ENCODE measurements at places on chromosomes 5 and 9.

- no peak for DNase-seq
These were observed 91.4 kb downstream of the JAKMIP2 start for GRCh38 chr5:147691130-147691529.

- DNase-seq = no peak
These were observed 65.9 kb upstream of the PLPP1 start for GRCh38 chr5:55600497-55601203.

DNA sequence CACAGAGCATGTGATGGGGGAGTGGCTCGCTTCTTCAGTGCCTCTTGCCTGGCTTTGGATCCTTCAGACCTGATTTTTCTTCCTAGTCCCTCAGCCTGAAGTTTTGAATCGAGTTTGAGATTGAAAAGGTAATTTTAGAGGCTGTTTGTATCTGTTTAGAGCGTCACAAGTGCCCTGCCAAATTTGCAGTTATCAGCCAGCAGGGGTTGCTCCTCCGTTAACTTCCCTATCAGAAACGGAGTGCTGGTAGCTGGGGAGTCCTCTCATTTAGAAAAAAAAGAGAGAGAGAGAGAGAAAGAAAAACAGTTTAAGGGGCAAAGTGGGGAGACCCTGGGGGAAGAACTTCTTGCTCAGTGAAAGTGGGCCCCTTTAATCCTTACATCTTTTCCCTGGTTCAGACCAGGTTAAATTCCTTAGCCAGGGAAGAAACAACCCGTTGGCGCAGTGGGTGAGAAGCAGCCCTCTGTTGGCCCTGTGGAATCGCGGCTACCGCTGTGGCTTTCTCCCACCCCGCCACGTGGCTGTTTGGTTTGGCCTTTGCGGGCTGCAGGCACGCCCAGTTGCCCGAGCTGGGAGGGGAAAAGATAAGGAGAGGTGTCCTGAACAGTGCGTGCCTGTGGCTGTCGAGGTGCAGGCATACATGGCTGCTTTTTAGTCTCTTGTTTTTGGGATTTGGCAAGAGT lies 576.7 kb upstream of the ACO1 start:
- no peak for DNase-seq

GRCh38 chr5:80566711-80567259 lies 3.3 kb downstream of the ANKRD34B start:
- DNase-seq = no peak

DNA sequence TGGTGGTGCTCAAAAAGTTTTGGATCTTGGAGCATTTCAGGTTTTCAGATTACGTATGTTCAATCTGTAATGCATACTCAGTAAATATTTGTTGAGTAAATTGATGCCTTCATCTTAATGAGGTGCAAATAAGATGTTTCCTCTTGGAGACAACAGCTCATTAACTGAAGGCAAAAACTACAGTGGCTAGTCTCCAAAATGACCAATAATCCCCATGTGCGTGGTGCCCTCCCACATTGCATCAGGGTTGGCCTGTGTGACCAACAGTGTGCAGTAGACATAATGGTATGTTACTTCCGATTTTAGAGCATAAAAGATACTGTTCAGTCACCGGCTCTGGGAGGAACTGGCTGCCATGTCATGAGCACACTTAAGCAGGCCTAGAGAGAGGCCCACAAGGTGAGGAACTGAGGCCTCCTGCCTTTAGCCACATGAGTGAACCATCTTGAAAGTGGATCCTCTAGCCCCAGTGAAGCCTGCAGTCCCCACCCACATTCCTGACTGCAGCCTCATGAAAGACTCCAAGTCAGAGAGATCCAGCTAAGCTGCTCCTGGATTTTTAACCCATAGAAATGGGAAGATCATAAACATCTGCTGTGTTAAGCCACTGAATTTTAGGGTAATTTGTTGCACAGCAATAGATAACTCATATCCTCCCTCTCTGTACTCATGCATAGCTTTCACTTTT lies 55.7 kb downstream of the LIFR start:
- no peak for DNase-seq

DNA sequence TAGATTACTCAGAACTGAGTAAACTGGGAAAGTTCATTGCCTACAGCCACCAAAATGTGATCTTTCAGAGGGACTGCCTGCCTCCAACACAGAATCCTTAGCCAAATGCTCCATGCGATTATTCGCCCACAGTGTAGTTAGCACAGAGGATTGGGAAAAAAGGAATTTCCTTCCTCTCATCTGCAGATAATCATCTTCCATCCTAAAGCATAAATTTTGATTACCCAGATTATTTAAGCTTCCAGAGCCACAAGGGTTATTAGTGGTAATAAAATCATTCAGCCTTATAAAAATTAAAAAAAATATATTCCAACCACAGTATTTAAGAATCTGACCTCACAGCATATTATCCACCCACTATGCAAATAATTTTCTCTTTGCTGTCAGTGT lies 285.3 kb upstream of the GRAMD2B start:
- DNase-seq = no peak

DNA sequence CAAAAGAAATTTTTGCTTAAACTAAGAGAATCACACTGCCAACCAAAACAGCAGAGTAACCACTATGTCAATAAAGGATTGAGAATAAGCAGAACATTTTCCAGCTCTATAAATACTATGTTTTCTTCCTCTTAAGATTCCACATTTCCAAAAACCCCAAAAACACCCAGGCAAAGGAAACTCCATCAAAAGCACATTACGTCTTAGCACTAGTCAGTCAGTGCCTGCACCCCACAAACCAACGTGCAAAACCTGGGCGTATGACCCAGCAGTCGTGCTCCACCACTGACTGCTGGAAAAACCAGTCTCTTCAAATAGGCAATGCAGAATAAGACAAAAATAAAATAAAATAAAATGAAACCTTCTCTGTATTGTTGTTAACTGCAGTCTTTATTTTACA lies 85.3 kb downstream of the GNAQ start:
- no peak for DNase-seq

GRCh38 chr9:89661956-89662717 lies 57.3 kb downstream of the GADD45G start:
- peak; percentile 82 for DNase-seq

- DNase-seq = peak; percentile 20
These were observed 112.7 kb upstream of the ITGA1 start for GRCh38 chr5:52674815-52675545.

DNA sequence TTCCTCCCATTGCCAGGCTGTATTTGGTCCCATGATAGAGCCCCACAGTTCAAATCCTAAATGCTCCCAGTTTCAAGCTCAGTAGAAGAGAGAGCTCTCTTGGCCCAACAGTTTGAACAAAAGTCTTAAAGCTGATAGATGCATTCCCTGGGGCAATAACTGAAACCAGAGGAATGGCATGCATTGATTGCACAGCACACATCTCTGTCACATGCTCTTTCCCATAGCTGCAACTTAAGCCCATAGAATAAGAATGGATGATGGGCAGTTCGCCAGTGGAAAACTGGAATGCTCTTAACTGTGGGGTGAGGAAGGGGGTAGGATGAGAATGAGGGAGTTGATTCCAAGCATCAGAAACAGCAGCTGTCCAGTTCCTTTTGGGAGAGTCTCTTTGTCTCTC lies 1942.4 kb upstream of the WWC1 start:
- no peak for DNase-seq

DNA sequence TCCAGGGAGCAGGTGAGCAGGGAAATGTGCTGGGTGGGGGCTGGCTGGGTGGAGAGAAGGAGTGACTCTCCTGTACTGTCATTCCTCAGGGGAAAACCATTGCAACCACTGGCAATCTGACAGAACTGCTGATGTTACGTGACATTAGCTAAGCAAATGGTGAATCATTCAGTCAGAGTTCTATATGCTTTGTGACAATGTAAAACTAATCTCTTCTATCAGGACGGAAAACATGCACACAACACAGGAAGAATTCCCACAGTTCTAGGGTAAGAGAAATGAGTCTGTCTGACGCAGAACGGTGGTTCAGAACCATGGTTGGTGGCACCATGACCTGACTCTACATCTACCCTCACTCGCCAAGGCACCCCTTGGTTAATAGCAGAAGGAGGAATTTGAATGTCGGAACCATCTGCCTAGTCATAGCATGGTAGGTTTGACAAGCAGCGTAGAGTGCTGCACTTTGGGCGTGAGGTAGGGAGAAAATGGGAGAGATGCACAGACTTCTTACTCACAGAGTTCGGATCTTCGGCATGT lies 243.6 kb upstream of the PANK3 start:
- no peak for DNase-seq

DNA sequence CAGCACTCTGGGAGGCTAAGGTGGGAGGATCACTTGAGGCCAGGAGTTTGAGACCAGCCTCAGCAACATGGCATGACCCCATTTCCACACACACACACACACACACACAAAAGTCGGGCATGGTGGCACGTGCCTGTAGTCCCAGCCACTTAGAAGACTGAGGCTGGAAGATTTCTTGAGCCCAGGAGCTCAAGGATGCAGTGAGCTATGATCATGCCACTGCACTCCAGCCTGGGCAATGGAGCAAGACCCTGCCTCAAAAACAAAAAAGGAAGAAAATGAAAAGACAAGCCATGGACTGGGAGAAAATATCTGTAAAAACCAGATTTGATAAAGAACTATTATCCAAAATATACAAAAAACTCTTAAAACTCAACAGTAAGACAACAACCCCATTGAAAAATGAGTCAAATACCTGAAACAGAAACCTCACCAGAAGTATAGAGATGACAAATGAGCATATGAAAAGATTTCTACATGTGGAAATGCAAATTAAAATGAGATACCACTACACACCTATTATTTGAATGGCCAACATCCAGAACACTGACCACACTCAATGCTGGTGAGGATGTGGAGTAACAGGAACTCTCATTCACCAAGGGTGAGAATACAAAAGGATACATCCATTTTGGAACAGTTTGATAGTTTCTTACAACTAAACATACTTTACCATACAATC lies 24.7 kb downstream of the DNAJA1 start:
- DNase-seq = no peak

DNA sequence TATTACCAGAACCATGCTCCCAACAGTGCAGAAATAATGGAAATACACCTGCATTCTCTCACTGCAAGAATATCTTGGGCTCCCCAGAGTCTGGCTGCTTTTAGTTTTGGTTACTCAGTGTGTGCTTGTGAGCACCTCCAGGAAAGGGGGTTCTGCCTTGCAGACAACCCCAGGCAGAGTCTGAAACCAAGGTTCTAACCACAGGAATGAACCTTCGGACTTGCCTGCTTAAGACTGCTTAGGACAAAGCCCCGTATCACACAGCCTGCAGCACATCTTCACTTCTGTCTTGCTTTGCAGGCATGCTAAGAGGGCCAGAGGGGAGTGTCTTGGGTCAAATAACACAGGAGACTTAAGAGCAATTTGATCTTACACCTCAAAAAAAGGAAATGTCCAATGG lies 94.8 kb upstream of the SPATA31C2 start:
- no peak for DNase-seq

- DNase-seq = peak; percentile 18
These were observed 113.4 kb downstream of the SYK start for GRCh38 chr9:90914868-90915483.

DNA sequence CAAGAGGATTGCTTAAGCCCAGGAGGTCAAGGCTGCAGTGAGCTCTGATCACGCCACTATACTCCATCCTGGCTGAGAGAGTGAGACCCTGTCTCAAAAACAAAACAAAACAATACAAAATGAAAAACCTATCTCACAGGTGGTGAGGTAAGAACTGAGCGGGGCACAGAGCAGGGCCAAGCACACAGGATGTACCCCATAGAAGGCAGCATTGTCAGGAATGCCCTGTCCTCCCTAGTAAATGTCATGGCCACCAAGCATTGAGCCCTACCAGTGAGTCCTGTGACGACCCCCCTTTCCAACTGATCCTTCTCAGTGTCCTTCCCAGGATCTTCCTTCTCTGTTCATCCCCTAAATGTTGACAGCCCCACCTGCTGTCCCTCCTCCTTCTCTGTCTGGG lies 44.6 kb upstream of the ALDH1B1 start:
- DNase-seq = no peak

DNA sequence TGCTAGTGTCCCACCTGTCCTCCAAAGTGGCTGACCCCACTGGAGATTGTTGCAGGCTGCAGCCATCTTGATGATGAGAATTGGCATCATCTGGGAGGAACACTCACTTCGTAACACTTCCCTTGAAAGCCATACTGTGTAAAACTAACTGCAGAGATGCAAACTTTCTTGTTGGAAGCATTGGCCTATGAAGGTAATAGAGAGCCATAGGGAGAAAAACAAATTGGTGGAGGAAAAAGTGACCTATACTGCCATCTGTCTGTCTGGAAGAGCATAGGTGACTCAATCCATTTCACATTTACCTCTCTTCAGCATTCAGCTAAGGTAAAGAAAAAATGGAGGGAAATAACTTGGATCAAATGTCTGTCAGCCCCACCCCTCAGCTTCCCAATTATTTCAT lies 473.4 kb downstream of the NTRK2 start:
- no peak for DNase-seq

GRCh38 chr9:86354818-86355309 lies 654 bp upstream of the TUT7 start:
- DNase-seq = no peak

DNA sequence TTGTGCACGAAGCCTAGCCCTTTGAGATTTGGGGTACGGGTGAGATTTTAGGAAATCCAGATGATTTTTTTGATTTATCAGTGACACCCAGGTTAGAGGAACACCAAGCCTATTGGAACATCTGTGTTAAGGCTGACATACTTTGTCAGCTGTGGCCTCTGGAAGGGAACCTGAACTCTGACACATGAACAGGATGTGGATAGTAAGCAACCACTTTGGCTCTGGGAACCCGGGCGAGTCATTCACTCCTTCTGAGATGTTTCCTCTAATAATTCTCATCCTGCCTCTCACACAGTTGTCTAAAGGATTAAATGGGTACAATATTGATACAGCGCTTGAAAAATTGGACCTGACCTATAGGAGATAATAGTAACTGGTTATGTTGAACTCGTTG lies 67.8 kb downstream of the FGF1 start:
- DNase-seq = no peak

GRCh38 chr5:10695055-10695649 lies 65.9 kb downstream of the DAP start:
- DNase-seq = no peak

- DNase-seq = no peak
These were observed 399.0 kb downstream of the LRRC70 start for GRCh38 chr5:62977661-62978060.

All from glomerular endothelial cell (primary cell).